ENCODE measurements at places on chromosomes 4 and X.

DNA sequence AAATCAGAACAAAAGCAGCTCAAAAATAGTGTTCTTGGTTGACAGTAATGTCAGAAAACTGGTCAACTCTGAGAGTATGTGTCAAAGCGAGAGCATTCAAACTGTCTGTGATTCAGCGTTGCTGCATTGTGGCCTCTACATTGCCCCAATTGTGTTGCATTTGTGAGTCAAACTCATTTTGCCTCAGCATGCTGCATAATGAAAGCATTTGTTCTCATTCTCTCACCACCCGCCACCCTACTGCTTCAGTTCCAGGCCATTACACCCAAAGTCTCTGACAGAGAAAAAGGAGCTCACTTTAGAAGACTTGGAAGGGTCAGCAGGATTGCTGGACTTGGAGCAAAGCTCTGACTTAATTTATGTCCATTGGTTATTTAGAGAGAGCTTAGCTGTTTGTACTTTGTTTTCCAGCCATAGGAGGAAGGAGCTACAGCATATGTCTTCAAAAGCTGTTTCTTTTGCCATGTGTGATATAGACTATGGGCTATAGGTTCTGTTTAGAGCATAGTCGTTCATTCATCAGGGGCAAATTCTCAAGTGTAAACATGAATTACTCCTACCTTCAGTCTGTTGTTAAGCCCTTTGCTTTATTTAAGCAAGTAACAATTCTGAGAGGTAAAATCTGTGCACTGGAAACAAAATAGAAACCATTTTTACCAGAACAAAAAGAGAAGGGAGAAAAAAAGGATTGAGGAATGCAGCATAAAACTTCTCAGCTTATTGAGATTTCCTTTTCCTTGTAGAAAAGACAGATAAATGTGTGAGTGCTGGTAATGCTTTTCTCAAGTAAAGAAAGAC, 153.4 kb upstream of the ANK2 start:
- DNase-seq, result no peak

GRCh38 chr4:126737899-126738526, 894.7 kb upstream of the INTU start:
- no peak for DNase-seq

- DNase-seq, result no peak
Observed at GRCh38 chr4:154416190-154416547, 75.4 kb downstream of the DCHS2 start.

DNA sequence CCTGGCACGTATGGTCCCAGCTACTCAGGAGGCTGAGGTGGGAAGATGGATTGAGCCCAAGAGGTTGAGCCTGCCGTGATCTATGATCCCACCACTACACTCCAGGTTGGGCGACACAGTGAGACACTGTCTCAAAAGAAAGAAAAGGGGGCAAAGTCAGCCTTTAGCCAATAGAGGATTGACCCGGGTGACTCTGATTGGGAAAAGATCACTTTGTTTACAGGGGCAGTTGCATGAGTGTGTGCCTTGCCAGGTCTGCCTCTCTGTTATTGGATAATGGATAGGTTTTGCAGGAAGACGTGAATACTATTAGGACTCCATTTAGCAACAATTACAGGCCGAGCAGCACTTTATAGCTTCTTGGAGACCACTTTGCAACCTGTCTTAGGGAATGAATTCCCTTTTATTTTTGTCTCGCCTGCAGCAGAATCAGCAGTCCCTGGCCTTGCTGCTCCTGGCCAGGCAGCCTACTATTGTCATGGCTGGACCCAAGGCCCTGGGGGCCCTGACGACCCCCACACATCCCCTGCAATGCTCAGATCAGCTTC, 103.2 kb upstream of the PSAPL1 start:
- no peak for DNase-seq

GRCh38 chrX:42832764-42833549, 55.0 kb upstream of the PPP1R2C start:
- no peak for DNase-seq

DNA sequence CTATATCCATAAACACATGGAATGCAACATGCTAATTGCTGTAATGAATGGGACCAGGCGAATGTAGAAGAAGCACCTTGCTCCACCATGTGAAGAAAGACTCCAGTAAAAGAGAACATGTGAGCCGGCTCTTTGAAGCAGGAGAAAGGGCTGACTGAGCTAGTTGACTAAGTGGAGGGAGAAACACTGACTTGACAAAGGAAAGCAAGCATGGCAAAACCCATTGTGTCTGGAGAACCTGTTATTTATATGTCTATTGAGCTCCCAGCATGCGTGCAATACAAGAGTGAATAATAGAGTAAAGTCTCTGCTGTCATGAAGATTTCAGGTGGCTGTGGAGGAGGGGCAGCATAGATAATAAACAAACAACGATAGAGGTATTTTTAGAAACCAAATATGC, 559.9 kb downstream of the RAB28 start:
- DNase-seq, result no peak

DNA sequence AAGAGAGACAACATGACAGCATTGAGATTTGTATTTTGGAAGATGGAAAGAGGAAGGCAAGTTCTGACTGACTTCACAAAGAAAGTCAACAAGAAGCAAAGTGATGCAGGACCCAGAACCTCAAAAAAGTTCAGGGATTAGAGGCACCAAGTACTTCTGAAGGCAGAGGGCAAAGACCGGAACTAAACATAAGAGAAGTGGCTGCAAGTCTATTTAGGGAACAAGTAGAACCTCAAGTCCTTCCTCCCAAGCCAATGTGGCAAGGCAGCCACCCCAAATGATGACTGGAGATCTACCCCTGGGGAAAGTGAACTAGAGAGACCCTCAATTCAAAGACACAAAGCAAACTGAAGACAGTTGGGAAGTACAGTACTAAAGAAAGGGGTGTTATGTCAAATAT, 46.6 kb downstream of the SLC39A8 start:
- no peak for DNase-seq

DNA sequence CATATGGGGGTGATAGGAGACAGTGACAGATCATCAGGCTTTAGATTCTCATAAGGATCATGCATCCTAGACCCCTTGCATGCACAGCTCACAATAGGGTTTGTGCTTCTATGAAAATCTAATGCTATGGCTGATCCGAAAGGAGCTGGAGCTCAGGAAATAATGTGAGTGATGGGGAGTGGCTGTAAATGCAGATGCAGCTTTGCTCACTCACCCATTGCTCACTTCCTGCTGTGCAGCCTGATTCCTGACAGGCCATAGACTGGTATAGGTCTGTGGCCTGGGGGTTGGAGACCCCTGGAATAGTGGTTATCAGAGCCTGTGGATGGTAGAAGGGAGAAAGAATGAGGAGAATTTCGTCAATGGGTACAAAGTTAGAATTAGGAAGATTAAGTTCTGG, 2751.1 kb downstream of the ARAP2 start:
- no peak for DNase-seq

DNA sequence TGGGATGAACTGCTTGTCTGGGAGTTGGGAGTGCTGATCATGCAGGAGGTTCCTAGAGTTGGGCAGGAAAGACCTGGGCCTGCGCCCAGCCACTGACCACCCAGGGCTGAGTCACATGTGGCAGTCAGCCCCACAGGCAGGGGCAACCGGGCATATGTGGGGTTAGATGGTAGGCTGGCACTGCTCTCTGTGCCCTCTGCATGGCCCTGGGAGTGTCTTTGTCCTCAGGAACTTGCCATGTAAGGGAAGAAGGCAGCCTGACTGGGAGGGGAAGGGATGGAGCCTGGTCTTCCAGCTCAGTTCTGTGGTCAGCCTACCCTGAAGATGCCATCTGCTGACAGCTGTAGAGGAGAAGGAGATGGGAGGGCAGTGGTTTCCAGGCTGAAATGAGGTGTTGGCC, 70.2 kb upstream of the EFNB1 start:
- no peak for DNase-seq

- no peak for DNase-seq
Observed at GRCh38 chrX:148337873-148338272, 162.5 kb upstream of the AFF2 start.

GRCh38 chr4:680928-681645, 6.7 kb downstream of the MYL5 start:
- DNase-seq, result no peak

- no peak for DNase-seq
Observed at GRCh38 chr4:179116011-179116410, 1673.8 kb upstream of the AGA start.

- DNase-seq, result no peak
Observed at GRCh38 chrX:153561337-153561736, 37.6 kb downstream of the CCNQ start.

DNA sequence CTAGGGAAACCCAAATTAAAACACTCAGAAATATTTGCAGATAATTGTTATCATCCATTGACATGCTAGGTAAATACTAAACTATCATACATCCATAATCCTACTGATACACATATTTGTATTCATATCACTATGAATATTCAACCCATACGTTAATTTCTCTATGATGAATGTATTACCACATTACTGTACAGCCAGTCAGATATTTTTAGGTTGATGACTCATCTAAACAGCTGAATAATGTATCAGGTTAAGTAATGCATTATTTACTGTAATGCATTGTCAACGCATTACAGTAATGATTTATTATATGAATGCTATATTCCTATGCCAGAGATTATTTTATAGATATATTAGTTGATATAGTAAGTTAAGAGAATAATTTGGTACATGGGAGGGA, 37.1 kb downstream of the VEGFC start:
- DNase-seq, result no peak

- no peak for DNase-seq
Observed at GRCh38 chrX:9656277-9656676, 109.4 kb downstream of the GPR143 start.

DNA sequence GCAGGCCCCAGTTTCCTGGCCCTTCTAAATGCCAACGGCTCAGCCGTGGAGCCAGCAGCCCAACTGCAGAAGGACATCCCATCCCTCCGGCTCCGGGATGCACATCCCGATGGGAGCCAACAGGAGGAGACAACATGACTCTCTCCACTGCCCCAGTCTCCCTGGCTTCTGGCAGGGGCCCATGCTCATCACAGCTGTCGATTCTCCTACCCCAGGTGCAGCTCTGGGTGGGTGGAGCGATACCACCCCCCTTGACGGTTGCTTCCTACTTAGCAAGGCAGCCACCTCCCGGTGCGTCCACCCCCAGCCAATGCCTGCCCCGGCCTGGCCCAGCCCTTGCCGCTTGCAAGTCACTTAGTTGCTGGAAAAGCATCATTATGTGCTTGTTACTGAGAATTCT, 19.5 kb downstream of the ZNF275 start:
- no peak for DNase-seq

DNA sequence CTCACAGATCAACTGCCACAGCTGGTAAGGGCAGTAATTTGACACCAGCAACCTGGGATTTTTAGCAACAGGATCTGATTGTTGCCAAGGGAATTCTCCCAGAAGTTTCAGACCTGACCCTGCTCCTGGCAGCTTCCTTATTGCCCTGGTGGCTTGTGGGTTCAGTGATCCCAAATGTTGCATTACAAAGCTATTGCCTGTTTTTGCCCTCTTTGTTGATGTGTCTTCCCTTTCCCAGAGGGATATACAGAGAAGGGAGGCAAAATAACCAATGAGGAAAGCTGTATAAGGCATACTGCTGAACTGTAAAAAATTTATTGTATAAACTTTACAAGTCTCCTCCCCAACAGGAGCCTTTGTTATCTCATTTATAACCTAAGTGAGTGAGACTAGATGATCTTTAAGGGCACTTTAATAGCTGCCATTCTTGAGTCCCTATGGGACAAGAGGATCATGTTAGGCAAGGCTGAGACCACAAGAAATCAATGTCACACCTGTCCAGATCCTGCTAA, 22.2 kb downstream of the VSIG4 start:
- DNase-seq, result no peak

- no peak for DNase-seq
Observed at GRCh38 chr4:139710073-139710472, 44.5 kb downstream of the MGST2 start.

DNA sequence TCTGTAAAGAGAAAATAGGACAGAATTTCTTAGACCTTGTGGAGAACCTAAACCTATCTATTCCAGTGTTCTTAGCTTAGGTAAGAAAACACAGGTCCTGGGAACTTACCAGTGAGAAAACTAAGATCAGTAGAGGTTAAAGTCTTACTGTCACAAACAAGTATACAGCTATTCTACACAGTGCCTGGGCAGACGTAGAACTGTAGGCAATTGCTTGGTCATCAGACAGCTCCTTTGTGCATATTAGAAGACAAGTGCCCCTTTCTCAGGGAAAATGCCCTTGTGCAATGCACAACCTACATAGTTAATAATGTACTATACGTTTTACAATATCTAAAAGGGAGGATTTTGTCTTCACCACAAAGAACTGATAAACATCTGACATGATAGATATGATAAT, 86.6 kb upstream of the JADE1 start:
- no peak for DNase-seq

DNA sequence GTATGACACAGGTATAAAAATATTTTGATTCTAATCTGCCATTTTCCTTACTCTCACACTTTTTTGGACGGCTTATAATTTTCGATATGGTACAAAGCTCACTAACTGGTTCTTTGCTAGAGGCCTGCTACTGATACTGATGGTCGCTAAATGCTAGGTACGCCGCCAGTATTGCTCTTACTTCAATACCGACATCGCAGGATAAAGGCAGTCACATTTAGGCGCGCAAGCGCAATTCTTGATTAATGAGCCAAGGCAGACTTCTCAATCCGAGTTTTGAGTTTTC, 557 bp upstream of the USP38 start:
- DNase-seq, result no peak

DNA sequence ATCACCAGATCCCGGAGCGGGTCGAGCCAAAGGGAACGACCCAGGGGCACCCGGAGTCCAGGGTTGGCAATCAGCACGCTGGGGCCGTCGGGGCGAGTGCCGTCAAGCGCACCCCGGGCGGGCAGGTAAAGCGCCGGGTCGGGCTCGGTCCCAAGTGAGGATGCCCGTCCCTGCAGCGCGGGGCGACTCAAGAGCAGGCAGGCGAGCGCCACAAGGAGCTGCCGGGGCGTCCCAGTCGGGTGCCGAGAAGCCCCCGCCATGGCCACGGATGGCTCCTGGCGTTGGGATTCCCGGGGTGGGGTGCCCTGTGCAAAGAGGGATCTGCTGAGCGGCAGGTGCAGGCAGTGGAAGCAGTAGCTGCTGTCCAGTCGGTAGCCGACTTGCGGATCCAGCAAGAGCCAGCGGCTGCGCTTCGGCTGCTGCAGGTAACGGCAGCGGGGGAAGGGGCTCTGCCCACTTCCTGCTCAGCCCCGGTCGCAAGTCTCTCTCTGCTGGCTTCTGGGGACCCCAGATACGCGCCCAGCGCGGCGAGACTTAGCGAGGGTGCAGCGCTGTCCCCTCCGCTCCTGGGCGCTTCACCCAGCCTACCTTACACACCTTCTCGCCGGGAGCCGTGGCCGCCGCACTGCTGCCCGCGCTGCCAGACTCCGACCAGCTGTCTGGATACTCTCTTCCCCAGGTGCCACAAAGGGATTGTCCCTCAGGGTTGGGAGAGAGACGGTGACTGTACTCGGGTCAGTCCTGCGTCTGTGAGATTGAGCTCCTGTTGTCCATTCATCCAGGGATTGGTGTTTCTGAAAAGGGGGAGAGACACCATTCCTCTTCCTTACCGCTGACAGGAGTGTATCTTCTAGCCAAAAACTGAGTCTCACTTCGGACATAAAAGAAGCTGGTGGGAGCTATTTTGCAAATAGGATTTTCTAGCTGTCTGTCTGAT, at the start of gene FREM3:
TSS of gene FREM3 (minus strand) at position 260 of the 937 bp plus-strand sequence. CDS start at position 260, 0 bp downstream.
- no peak for DNase-seq

All from stimulated activated CD8-positive, alpha-beta memory T cell treated with anti-CD3 and anti-CD28 coated beads, Interleukin-4, amount 100 ng/mL, for 1 hour (primary cell).